ENCODE measurements at places on chromosomes 3 and 15.

- DNase-seq = no peak
These were observed 9.5 kb downstream of the TYRO3 start for GRCh38 chr15:41568350-41569017.

DNA sequence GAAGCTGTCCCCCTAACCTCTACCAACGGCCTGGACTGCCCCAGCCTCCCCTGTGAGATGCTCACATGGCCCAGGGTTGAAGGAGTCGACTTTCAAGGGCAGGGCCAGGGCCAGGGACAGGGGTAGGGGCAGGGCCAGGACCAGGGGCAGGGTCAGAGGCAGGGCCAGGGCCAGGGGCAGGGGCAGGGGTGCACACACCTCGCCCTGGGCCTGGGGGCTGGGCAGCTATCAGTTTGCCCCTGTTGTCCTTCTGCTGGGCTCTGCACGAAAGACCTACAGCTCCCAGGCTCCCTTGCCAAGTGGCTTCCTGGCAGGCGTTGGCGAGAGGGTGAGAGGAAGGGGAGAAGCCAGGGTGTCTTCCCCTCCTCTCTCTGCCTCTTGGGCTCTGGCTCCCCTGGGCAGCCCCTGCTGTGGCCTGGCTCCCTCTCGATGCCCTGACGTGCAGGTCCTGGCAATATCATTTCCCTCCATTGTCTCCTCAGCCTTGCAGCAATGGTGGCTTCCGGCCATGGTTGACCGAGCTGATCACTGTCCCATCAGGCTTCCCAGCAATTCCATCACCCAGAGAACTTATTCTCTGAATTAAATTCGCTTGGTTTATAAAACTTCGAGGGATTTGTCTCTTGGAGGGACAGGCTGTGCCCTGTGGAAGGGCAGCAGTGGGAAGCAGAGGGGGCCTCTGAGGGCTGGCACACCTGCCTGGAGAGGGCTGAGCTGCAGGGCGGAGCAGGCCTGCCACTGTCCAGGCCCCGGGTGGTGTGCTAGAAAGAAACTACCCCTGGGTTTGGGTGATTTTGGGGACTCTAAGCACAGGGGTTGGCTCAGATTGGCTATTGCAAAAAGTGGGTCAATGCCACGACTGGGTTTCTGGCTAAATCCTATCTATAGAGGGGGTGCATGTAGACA, 13.9 kb downstream of the PRR23E start:
- no peak for DNase-seq

GRCh38 chr3:114155370-114155821, 23.5 kb downstream of the DRD3 start:
- no peak for DNase-seq

DNA sequence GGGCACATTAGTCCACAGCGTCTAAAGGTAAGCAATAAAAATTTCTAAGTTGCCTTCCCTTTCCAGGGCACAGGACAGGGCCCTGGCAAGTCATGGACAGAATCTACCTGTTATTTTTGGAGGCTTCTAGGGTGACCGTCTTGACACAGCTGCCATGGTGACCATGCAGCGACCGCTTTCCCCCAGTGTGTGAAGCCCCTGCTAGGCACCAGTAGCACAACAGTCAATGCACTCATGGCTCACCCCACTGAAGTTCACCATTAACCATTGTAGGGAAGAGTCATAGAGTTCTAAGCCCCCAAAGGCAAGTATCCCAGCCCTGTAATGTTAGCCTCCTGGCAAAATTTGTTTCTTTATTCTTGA, 43.8 kb upstream of the SLCO2A1 start:
- DNase-seq = no peak

DNA sequence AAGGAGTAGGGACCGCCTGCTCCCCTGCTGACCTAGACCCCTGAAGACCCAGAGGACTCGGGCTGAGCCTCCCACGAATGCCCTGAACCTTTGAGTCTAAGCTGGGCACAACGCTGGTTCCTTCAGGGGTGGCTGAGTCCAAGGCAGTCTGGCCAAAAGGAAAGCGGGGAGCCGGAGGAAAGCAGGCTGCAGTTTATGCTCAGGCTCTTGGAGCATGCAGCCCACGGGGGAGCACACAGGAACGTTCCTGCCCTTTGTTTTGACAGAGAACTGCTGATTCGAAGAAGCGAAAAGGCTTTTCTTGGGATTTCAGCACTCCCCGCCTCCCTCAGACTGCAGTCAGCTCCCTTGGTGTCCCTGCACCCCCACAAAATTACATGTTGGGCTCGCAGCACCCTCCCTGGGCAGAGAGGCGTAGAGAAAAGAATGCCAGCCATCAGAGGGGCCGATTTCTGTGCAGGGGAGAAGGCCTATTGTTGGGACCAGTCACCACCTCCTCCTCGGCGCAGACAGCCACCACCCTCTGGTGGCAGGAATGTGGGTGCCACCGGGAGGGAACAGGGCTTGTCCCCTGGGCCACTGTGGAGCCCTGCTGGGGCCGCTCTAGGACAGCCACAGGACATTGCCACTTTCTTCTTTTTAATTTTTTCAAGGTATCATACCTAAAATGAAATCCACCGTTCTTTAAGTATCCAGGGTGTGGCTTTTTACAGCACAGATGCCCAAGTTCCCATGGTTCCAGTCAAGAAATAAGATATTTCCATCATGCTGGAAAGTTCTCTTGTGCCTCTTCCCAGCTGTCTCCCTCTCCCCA, 72.2 kb downstream of the SMAD6 start:
- DNase-seq = peak; percentile 66
